Lower lobe of right lung (tissue), 2 donors: ENCODE measurements at places on chromosomes 6 and 20.
A peak's percentile ranks its signal among the peaks of the same experiment; 100 is the strongest.

DNA sequence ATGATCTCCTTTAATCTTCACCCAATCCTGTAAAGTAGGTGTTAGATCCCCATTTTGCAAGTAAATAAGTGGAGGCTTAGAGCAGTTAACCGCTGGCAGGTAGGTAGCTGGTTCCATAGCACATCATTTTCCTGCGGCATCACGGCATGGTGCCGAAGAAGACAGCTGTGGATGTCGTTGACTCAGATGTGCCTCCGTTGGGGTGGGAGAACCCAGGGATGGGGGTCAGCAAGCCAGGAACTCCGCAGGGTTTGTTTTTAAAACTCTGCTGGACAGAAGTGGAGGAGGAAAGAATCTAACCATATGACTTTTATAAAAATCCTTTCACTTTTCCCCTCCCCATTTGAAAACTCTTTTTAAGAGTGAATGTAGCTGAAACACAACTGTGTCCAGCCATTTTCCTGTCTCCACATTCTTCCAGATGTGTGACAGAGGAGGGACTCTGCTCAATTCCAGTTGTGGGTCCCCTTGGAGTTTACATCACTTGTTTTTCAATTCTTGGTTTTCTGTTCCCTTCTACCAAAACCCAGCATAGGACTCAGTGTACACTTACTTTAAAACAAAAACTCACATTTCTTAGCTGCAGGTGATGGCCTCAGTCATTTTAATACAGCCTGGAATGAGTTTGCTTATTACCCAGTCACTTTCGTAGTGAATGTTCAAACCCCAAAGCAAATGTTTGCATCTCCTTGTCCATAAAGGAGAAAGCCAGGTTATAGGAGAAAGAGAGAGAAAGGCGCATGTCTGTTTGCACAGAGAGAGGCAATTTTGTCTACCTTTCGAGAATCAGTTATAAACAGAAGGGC is 27.6 kb upstream of the PI16 start:
- no peak for DNase-seq

DNA sequence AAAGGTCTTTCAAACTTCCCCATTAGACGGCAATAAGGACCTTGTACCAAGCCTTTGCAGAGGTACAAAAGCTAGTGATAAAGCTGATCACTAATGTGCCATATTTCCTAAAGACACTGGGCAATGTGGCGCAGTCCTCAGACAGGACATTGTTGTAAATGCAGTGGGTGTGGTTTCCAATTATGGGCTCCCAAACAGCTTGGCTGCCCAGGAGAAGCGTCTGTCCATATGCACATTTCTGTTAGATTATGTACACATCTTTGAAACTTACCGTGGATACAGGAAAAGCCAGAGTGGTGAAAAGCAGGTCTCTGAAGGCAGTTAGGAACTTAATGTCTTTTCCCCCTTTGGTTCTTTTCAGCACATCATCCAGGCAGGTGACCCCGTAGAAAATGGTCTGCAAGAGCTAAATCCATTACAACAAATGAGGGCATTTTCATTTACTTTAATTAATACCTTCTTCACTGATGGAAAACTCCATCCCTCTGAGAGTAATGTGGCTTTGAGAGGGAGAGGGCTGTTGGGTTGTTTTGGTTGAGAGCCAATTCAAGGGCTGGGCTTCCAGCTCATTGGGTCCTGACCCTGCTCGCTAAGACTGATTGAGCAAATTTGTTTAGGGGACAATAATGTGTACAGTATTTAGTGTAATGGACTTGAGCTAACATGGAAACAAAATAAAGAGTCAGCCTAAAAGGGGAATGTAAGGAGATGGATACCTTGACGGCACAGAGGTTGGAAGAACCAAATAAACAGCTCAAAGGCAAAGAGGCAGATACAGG is 10.4 kb downstream of the ADTRP start:
- DNase-seq, result no peak

GRCh38 chr6:25789475-25789874 is 34.9 kb downstream of the SLC17A4 start:
- no peak for DNase-seq

DNA sequence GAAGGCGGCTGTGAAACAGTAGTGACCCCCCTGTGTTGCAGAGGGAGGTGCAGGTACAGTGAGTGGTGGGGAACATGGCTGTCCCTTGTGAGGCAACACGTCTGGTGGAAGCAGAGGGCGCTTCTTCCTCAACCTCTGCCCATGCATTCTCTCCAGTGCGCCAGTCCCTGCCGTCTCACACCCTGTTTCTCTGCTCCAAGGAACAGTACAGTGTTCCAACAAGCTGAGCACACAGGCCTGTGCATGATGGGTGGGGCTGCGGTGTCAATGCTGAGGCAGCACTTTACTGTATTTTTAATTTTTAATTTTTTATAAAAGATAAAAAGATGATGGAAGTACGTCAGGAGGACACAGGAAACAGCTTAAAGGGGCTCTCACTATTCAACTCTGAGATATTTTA is 32.5 kb downstream of the CST2 start:
- no peak for DNase-seq

DNA sequence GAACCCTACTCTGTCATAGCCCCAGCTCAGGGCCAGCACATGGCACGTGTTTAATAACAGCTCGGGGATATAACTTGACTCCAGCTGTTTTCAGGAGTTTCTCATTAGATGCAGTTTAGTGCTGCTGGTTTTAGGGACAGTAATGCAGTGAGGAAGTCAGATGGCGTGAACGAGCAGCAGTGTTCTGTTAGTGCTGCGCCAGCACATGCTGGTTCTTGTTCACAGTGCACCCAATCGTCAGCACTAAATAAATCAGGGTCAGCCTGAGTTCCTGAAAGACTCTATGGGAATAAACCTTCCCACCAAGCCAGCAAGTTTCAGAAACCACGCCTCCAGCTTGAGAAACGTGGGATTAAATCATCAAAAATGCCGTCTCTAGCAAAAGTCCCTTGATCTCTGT is 235.9 kb upstream of the SUPT3H start:
- no peak for DNase-seq

DNA sequence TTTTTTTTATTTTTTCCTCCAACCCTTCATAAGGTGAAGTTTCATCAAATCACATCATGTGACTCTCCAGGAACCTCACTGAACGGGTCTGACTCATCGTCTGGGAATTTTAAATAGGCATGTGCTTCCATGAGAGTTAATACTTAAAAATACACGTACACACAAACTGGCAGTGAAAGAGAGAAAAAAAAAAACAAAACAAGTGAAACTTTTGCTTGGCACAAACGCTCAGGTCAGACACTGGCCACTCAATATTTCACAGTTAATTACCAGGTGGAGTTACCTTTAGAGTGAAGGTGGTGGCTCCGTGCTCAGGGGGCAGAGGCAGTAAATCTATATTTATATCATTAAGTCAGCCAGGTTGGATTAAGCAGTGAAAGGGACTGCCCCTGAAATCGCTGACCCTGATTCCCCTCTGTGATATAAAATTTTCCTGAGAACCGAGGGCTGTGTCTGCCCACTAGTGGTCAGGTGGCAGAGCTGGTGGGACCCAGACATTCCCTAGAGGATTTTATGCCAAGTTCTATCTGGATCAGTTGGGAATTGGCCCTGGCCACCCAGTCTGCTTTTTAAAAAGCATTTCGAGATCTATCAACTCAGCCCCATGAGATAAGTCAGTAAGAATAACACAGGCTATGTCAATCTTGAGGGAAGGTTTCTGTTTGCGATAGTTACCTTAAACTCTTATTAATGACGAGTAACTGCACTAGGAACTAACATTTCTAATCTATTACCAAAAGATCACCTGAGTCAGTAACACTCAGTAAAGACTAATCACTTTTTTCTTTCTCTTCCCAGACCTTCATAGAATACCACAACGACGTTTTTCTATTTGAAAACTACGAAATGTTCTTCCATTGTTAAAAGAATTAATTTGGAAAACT is 259.1 kb downstream of the HDGFL1 start:
- no peak for DNase-seq

GRCh38 chr6:11423072-11423471 is 114.5 kb upstream of the TMEM170B start:
- DNase-seq, result no peak

- DNase-seq, result no peak
These were observed 24.7 kb upstream of the ELMO2 start for GRCh38 chr20:46430921-46431712.

- peak; percentile 79 for DNase-seq
These were observed 156.1 kb downstream of the MRPL14 start for GRCh38 chr6:43970913-43971775.

- DNase-seq, result no peak
These were observed 15.2 kb upstream of the TOX2 start for GRCh38 chr20:43899274-43900120.

GRCh38 chr6:31422587-31422986 is 19.2 kb downstream of the MICA start:
- no peak for DNase-seq

DNA sequence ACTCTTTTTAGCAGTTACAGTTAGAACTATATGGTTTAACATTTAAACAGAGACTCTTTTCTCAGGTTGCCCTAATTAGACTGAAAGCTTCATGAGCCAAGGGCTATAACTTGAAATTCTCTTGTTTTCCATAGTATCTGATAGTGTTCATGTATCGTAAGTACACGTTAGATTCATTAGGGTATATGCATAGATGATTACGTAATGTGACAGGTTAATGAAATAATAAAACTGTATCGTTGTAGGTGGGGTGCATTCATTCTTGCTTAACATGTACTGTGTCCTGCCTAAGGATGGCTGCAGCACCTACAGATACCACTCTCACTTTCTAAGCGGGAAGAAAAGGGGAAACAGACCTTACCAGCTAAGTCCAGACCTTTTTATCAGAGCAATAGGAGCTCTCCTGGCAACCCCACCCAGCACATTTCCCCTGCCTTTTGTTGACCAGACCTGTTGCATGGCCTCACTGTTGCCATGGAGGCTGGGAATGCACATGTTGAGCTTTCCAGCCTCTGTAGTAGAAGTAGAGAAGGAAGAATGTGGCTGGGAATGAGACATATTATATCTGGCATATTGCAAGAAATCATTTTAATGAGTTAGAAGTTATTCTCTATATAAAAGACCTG is 83.0 kb downstream of the MAP3K4 start:
- DNase-seq, result no peak

DNA sequence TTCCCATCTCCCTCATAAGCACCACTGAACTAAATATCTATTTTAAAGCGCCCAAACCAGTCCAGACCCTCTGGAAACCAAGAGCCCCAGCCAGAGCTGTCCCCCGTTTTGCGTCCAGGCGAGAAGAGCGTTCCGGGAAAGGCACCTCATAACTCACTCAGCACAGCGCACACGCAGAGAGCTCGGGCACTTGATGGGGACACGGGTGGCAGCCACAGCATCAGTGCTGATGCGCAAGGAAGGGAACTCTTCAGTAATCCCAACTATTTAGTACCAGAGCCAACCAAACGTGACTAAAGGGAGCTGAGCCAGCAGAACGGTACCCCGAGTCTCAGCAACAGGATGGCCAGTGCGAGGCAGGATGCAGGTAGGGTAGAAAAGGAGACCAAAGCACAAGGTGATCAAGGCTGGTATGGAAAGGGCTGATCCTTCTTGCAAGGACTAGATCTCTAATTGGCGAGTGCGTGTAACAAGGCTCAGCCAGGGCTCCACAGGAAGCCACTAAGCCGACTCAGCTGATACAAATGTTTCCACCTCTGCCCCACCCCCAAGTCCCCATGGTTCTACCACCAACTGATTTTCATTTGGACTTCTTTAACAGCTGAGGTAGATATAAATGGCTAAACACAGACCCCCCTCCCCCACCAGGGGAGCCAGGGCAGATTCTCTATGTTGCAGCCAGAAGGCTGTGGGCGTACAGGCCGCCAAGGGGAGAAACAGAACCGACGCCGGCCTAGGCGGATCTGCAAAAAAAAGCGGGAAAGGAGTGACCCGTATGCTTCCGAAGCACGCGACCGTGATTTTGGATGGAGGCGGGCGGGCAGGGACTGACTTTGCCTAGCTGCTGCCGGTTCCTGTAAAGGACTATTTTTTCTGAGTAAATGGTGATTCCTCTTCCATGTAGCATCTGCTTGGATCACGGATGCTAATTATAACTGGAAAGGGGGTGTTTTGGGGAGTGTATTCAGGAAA is 183.5 kb upstream of the COL21A1 start:
- DNase-seq, result no peak

GRCh38 chr20:25046181-25046641 is 11.7 kb downstream of the ACSS1 start:
- DNase-seq, result peak; percentile 46

- no peak for DNase-seq
These were observed 594.6 kb downstream of the EYS start for GRCh38 chr6:65112435-65112834.

- DNase-seq, result no peak
These were observed 52.1 kb downstream of the CBLN4 start for GRCh38 chr20:55953201-55953600.

GRCh38 chr20:48784273-48784641 is 43.5 kb downstream of the PREX1 start:
- no peak for DNase-seq

- no peak for DNase-seq
These were observed 52.2 kb upstream of the EPB41L1 start for GRCh38 chr20:36102306-36102705.

GRCh38 chr6:169169375-169169774 is 84.3 kb downstream of the THBS2 start:
- no peak for DNase-seq

- DNase-seq, result no peak
These were observed 63.9 kb downstream of the KCNS1 start for GRCh38 chr20:45037050-45037449.

GRCh38 chr6:45069091-45069490 is 259.0 kb upstream of the RUNX2 start:
- DNase-seq, result no peak

- no peak for DNase-seq
These were observed 54.5 kb downstream of the KIF16B start for GRCh38 chr20:16518784-16519084.
